ENCODE measurements at places on chromosomes 12 and 14.

DNA sequence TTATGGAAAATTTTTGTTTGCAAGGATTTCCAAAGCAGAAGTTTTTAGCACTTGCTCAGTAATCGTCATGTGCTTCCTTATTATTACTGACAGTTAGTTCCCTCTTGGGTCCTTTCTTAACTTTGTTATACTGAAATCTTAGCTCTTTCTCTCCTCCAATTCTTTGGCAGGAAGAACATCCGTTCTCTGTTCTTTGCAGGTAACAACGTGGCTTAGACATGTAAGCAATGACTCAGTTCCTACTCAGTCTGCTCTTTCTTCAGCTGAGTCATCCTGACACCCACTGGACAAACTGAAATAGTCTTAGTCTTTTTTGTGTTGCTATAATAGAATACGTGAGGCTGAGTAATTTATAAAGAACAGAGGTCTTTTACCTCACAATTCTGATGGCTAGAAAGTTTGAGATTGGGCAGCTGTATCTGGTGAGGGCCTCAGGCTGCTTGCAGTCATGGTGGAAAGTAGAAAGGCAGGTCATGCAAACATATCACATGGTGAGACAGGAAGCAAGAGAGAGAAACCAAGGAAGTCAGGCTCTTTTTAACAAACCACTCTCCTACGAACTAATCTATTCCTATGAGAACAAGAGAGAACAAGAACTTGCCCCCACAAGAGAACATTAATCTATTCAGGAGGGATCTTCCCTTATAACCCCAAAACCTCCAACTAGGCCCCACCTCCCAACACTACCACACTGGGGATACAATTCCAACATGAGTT lies 49.2 kb downstream of the TESPA1 start:
- peak; percentile 69 for DNase-seq

- no peak for DNase-seq
Measured at GRCh38 chr12:83141460-83141994, 454.8 kb downstream of the TMTC2 start.

GRCh38 chr12:130621696-130622298 lies 94.3 kb downstream of the RIMBP2 start:
- no peak for DNase-seq

DNA sequence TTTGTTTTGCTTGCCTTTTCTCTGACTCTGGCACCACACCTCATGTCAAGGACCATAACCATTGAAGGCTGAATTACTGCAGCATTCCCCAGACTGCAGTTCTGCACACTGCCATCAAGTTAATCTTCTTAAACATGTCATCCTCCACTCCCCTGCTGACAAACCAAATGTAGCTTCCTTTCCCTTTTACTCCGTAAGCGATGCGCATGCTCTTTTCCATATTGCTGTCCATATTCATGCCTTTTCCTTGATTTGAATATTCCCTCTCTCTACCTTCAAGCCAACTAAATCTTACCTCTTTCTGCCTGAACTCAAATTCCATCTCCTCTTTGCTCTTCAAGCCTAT lies 13.6 kb downstream of the GPX2 start:
- DNase-seq, result no peak

DNA sequence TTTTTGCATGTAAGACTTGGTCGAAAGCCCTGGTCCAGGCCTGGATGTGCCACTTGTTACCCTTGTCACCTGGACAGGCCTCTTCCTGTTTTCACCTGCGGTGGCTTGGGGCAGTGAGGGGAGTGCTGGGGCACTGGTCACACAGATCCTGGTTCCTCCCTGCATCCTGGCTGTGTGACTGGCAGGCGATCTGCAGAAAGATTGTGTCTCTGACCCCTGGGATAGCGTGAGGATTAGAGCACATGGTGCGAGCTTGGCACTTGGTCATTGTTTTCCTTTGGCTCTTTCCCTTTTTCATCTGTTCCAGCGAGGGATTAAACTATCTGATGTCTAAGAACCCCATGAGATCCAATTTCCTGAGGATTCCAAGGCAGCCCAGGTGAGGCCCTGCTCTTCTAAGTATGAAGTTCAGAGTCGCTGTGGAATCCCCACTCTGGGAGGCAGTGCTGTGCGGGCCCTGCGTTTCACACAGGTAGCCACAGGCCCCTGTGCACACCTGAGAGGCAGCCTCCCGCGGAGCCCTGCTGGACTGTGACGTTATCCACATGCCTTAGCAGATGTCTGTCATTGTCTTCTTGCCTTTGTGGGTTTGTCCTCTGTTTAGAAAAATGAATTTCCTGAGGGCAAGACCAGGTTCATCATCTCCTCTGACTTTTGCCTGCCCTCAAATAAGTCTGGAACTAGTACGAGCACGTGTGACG lies 288.4 kb downstream of the CACNA1C start:
- no peak for DNase-seq

GRCh38 chr12:14193639-14194038 lies 171.8 kb upstream of the ATF7IP start:
- DNase-seq, result no peak
